ENCODE measurements at places on chromosomes 6 and 20. TPM values are rescaled to one million over a fixed set of nuclear protein-coding genes. Genes with fewer than 3 reads are reported as not detected.

DNA sequence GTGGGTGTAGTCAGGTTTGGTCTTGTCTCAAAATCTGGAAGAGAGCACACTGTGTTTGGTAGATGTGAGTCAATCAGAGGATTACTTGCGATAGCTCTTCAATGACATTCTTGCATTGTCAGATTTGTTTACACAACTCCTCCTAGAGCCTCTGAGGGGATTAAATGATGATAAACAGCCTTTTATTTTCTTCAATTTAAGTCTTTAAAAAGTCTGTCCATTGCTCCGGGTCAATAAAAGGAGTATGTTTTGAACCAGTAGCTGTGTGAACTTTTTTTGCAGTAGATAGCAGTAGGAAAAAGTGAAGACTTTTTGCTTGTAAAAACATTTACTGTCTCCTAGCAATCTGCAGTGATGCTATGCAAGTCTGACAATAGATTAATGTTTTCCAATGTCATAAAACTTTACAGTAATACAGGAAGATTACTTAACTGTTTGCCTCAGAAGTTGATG is 49.9 kb downstream of the GJA1 start:
- DNase-seq = peak; percentile 12
- no peaks in the 10 kb centered on the region for H3K27me3 ChIP-seq
- H3K4me1 ChIP-seq = peaks cover 22% of the 10 kb centered on the region
- no peaks in the 10 kb centered on the region for H3K36me3 ChIP-seq
- H3K4me3 ChIP-seq = no peak overlapping the region

- peaks cover 17% of the 10 kb centered on the region for H3K27me3 ChIP-seq
- no peaks in the 10 kb centered on the region for H3K36me3 ChIP-seq
- no peak overlapping the region for H3K27ac ChIP-seq
- no peak for DNase-seq
Observed at GRCh38 chr20:58941471-58941870, 39.6 kb upstream of the NELFCD start.

DNA sequence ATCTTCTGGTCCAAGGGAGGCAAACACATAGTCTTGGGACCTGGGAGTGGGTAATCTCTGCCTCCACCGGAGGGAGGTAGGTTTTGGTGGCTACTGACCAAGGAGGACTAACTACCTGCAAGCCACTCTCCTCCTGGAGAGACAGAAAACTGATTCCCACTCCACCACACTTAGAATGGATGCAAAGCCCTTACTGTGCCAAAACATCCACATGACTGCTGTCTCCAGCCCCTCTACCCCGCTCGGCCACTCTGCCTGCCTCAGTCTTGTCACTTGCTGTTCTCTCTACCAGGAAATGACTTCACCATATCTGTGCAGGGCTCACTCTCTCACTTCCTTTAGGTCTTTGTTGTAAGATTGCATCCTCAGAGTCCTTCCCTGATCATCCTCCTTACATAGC is 129.5 kb upstream of the ARG1 start:
- H3K27ac ChIP-seq = no peak overlapping the region
- no peak for DNase-seq
- no peaks in the 10 kb centered on the region for H3K4me1 ChIP-seq

SLC12A5 gene
- total RNA-seq = not detected
